ENCODE measurements at places on chromosomes 7 and 10. TPM values are rescaled to one million over a fixed set of nuclear protein-coding genes. Genes with fewer than 3 reads are reported as not detected.

The LHPP gene
- total RNA-seq: 7.1 TPM

- peaks cover 2% of the 10 kb centered on the region for H3K36me3 ChIP-seq
- H3K27me3 ChIP-seq: no peaks in the 10 kb centered on the region
- no peak overlapping the region for H3K4me3 ChIP-seq
- no peak overlapping the region for H3K27ac ChIP-seq
- no peaks in the 10 kb centered on the region for H3K4me1 ChIP-seq
Measured at GRCh38 chr10:63603709-63604445, 82.7 kb downstream of the REEP3 start.

DNA sequence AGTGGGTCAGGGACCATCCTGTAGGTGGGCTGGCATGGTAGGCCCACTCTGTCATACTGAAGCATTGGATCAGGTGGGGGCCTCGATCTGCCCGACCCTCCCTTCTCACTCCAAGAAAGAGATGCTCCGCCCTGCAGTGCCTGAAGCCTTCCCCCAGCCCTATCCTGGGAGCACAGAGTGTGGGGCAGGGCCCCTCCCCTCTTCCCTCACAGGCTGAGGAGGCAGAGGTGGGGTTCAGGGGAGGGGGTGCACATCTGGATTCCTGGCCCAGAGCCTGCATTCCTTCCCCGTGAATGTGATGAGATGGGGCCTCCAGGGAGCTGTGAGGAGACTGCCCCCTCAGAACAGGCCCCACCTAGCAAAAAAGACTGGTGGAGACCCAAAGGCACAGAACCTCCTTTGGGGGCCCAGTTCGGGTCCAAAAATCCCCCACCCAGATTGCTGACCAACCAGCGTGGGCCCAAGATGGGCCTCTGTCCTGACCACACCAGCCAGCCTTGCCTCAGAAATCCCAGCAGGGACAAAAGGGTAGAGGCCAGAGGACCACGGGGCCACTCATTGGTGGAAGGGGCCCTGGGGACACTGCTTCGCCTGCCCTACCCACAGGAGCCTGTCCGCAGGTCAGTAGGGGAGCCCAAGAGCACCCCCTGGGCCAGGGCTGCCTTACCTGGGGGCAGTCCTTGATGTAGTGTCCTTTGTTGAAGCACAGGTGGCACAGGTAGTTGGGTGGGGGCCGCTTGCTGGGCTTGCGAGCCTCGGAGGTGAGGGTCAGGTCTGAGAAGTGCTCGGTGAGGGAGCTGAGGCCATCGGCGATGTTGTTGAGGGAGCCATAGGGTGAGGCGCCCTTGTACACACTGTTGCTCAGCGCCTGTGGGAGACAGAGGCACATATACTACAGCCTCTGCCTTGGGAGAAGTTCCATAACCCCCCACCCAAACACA lies 13.3 kb downstream of the ZCCHC24 start:
- no peak overlapping the region for H3K27ac ChIP-seq
- H3K4me1 ChIP-seq: peaks cover 11% of the 10 kb centered on the region
- no peak for DNase-seq
- H3K27me3 ChIP-seq: no peaks in the 10 kb centered on the region
- no peak overlapping the region for H3K4me3 ChIP-seq

DNA sequence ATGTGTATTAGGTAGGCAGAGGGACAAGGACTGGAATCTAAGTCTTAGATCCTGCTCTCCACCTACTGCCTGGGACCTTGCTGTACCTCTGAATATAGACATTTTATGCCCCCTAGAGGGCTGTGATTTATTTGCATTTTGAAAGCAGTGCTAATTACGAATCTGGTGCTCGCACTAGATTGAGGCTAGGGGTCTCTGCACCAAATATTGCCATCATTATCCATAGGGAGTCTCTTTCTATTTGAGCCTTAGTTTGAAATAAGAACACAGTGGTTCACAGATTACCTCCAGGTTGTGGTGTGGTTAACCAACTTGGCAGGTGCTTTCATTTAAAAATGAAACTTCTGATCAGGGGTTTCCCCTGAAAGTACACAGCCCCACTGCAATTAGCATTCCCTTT lies 41.8 kb downstream of the CNNM1 start:
- H3K4me1 ChIP-seq: no peaks in the 10 kb centered on the region
- H3K4me3 ChIP-seq: no peak overlapping the region
- peak; percentile 39 for DNase-seq
- no peaks in the 10 kb centered on the region for H3K36me3 ChIP-seq
- no peak overlapping the region for H3K27ac ChIP-seq

GRCh38 chr10:127405221-127405620 lies 143.9 kb upstream of the NPS start:
- H3K27ac ChIP-seq: no peak overlapping the region
- H3K36me3 ChIP-seq: no peaks in the 10 kb centered on the region
- H3K4me3 ChIP-seq: no peak overlapping the region
- H3K4me1 ChIP-seq: peaks cover 21% of the 10 kb centered on the region
- DNase-seq: no peak

DNA sequence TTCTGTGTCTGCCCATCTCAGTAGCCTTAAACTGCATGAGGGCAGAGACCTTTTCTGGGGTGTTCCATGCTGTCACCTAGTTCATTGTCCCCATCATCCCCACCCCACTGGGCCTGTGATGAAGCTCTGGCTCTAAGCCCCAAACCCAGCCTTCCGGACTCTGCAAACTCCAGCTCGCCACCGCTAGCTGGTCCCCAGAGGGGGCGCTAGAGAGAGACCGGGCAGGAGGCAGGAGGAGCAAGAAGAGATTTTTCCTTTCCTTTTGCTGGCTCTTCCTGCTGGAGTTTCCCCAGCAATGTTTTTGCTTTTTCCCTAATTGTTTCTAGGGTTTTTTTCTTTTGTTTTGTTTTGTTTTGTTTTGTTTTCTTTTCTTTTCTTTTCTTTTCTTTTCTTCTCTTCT lies 234.4 kb downstream of the TEX36 start:
- H3K4me3 ChIP-seq: no peak overlapping the region
- DNase-seq: no peak
- no peaks in the 10 kb centered on the region for H3K27me3 ChIP-seq
- no peaks in the 10 kb centered on the region for H3K36me3 ChIP-seq
- no peak overlapping the region for H3K27ac ChIP-seq

- peaks cover 4% of the 10 kb centered on the region for H3K4me1 ChIP-seq
- no peak for DNase-seq
- no peaks in the 10 kb centered on the region for H3K27me3 ChIP-seq
- H3K4me3 ChIP-seq: no peak overlapping the region
Measured at GRCh38 chr10:3887885-3888476, 103.0 kb upstream of the KLF6 start.

DNA sequence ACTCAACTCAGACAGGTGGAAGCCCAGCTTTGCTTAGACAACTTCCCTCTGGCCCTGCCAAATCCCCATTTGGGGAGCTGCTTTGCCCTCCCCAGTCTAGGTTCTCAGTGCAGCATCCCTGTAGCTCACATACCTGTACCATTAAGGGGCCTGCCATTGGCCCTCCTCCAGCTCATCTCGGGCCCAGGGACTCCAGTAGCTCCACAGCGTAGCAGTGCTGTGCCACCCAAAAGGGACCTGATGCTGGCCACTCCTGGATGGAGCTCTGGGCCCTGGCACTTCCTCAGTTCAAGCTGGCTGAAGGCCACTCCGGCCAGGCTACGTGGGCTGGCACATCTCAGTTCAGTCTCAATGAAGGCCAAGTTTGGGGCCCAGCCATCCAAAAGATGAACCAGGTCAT lies 7.4 kb downstream of the LRIT1 start:
- H3K4me1 ChIP-seq: no peaks in the 10 kb centered on the region
- no peaks in the 10 kb centered on the region for H3K36me3 ChIP-seq
- H3K27me3 ChIP-seq: peaks cover 3% of the 10 kb centered on the region
- DNase-seq: no peak

GRCh38 chr10:14074062-14074884 lies 256.5 kb downstream of the FRMD4A start:
- H3K4me1 ChIP-seq: peaks cover 6% of the 10 kb centered on the region
- no peak overlapping the region for H3K4me3 ChIP-seq
- DNase-seq: peak; percentile 99

DNA sequence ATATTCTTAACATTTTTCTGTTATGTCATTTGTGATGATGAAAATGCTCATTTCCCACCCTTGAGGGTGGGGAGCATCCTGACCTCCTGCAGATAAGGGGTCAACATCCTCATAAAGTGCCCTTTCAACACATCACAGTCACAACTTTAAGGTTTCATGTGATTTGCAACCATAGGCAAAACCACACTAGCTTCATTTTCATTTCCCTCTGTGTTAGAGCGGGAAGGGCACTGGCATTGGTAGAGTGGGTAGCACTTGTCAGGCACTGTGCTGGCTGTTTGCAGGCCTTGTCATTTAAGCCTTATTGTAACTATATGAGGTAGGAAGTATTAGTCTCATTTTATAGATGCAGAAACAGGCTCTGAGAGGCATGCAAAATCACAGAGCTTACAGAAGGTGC lies 39.8 kb downstream of the PSMC2 start:
- H3K27ac ChIP-seq: no peak overlapping the region
- no peaks in the 10 kb centered on the region for H3K27me3 ChIP-seq
- H3K4me3 ChIP-seq: no peak overlapping the region
- H3K36me3 ChIP-seq: no peaks in the 10 kb centered on the region
- DNase-seq: no peak

- peak overlapping the region; percentile 88 for H3K27ac ChIP-seq
- no peak overlapping the region for H3K4me3 ChIP-seq
- H3K36me3 ChIP-seq: no peaks in the 10 kb centered on the region
- H3K27me3 ChIP-seq: no peaks in the 10 kb centered on the region
Measured at GRCh38 chr7:144842377-144842851, 6.6 kb upstream of the TPK1 start.

GRCh38 chr7:101172854-101173751 lies 7.0 kb downstream of the NAT16 start:
- DNase-seq: peak; percentile 71
- no peaks in the 10 kb centered on the region for H3K36me3 ChIP-seq
- H3K4me3 ChIP-seq: no peak overlapping the region
- H3K27me3 ChIP-seq: peaks cover 92% of the 10 kb centered on the region

The TAS2R38 gene
- not detected for total RNA-seq

The MGAM2 gene
- total RNA-seq: 0.20 TPM

GRCh38 chr10:29007748-29008610 lies 280.9 kb upstream of the LYZL1 start:
- H3K27ac ChIP-seq: no peak overlapping the region
- no peak overlapping the region for H3K4me3 ChIP-seq
- no peaks in the 10 kb centered on the region for H3K4me1 ChIP-seq
- DNase-seq: peak; percentile 75
- no peaks in the 10 kb centered on the region for H3K36me3 ChIP-seq
- H3K27me3 ChIP-seq: no peaks in the 10 kb centered on the region

DNA sequence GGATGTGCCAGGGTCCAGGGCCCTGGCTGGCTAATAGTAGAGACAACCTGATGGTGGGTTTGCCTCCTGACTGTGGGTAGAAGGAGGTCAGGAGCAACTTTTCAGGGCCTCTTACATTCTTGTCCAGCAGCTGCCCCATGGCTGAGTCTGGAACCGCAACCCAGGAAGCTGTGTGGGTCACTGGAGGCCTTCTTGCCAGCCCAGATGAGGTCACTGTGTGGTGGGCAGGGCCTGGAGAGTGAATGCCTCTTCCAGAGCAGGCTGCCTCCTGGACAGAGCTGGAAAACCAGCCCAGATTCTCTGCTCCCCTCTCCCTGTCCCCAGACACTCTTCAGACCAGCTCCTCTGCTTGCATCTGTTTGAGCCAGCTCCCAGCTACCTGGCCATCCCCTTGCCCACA lies 43.5 kb upstream of the LEP start:
- no peaks in the 10 kb centered on the region for H3K36me3 ChIP-seq
- no peak overlapping the region for H3K27ac ChIP-seq
- no peaks in the 10 kb centered on the region for H3K4me1 ChIP-seq

- H3K4me1 ChIP-seq: peaks cover 19% of the 10 kb centered on the region
- peak; percentile 25 for DNase-seq
- H3K4me3 ChIP-seq: peak overlapping the region; percentile 77
- H3K36me3 ChIP-seq: peaks cover 20% of the 10 kb centered on the region
- no peaks in the 10 kb centered on the region for H3K27me3 ChIP-seq
- H3K27ac ChIP-seq: peak overlapping the region; percentile 99
Measured at GRCh38 chr7:5420881-5421713, 2.5 kb downstream of the TNRC18 start.

- no peaks in the 10 kb centered on the region for H3K36me3 ChIP-seq
- H3K27me3 ChIP-seq: no peaks in the 10 kb centered on the region
- no peak overlapping the region for H3K27ac ChIP-seq
- H3K4me3 ChIP-seq: no peak overlapping the region
- peaks cover 4% of the 10 kb centered on the region for H3K4me1 ChIP-seq
Measured at GRCh38 chr10:79374312-79375191, 27.3 kb downstream of the PPIF start.

DNA sequence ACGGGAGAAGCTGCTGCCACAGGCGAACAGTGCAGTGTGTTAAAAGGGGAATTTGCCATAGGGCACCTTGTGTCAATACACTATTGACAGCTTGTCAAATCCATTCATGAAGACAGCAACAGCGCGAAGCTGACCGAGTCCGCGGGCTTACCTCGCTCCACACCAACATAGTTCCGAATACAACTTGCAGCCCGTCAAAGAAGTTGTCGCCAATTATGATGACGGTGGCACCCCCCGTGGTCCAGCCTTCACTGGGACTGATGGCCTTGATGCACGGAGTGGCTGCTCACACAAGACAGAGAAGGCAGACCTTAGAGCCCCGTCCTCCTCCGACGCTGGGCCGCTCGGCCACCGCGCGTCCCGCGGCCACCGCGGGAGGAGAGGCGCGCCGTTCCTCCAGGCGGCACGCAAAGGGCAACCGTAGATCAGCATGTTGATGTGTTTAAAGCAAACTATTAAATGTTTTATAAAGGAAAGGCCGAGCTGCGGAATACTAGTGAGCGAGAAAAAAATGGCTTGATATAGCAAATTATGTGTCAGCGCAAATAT lies 96.4 kb downstream of the EBF3 start:
- H3K27me3 ChIP-seq: no peaks in the 10 kb centered on the region
- no peak overlapping the region for H3K27ac ChIP-seq
- no peaks in the 10 kb centered on the region for H3K36me3 ChIP-seq
- no peak overlapping the region for H3K4me3 ChIP-seq
- H3K4me1 ChIP-seq: peaks cover 8% of the 10 kb centered on the region

The TMEM130 gene
- 1.5 TPM for total RNA-seq

DNA sequence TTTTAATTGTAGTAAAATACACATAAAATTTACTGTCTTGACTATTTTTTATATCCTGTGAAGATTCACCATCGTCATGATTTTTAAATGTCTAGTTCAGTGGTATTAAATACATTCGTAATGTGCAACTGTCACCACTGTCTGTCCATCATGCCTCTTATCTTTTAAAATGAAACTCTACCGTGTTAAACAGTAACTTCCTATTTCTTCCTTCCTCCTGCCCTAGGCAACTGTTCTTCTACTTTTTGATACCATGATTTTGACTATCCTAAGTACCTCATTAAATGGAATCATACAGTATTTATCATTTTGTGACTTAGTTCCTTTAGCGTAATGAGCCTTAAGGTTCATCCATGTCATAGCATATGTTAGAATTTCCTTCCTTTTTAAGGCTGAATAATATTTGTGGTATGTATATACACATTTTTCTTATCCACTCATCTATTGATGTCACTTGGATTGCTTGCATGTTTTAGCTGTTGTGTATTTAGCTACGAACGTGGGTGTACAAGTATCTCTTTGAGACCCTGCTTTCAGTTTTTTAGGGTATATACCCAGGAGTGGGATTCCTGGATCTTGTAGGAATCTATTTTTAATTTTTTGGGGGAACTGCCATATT lies 13.5 kb downstream of the SLK start:
- H3K27ac ChIP-seq: no peak overlapping the region
- H3K27me3 ChIP-seq: no peaks in the 10 kb centered on the region
- DNase-seq: no peak
- no peak overlapping the region for H3K4me3 ChIP-seq

All from lung (tissue), 17 donors.